SK-N-SH (cell line): ENCODE measurements at places on chromosomes 16 and 17.
A peak's percentile ranks its signal among the peaks of the same experiment; 100 is the strongest.

- DNase-seq = peak; percentile 74
These were observed 7.9 kb upstream of the SOST start for GRCh38 chr17:43766413-43767052.

GRCh38 chr16:8257561-8257960, 332.8 kb downstream of the TMEM114 start:
- no peak for DNase-seq

DNA sequence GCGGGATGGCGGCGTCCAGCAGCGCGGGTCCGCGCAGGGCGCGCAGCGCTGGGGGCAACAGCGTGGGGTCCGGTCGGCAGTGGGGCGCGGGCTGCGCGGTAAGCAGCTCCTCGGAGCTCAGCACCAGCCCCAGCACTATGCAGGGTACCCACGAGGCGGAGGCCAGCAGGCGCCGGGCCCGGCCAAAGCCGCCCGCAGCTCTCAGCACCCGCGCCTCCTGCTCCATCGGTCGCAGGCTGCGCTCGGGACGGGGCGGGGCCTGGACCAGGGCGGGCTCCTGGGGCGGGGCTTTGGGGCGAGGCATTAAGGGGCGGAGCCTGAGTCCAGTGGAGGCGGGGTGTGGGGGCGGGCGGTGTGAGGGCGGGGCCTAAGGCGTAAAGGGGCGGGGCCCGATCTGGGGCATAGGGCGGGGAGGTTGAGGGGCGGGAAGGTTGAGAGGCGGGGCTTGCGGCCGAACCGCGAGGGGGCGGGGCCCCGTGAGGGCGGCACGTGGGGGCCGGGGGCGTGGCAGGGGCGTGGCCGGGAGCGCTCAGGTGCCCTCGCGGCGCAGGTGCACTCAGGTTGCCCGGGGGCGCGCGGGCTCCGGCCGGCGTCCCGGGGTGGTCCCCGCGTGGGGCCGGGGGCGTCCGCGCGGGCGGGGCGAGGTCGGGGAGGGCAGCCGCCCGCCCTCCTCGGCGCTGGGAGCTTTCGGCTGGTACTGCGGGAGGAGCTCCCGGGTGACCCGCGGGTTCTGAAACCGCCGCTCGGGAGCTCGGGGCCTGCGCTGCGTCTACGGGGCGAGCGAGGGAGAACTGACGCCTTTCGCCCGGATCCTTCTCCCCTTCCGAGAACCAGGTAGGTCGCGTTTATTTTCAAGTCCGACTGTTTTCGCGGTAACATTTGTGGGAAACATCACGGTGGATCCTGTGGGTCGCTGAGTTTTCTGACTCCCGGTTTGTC, 1.4 kb upstream of the SLC22A31 start:
- peak; percentile 98 for DNase-seq

GRCh38 chr17:76501018-76501826, at the start of gene RHBDF2:
RHBDF2 (minus strand) TSS chr17:76501423; CDS start chr17:76481524, 19,899 bp downstream.
- DNase-seq = peak; percentile 97

- no peak for DNase-seq
These were observed 15.9 kb downstream of the CHAD start for GRCh38 chr17:50452630-50453300.
